Stimulated activated CD4-positive, alpha-beta T cell treated with anti-CD3 and anti-CD28 coated beads, Interleukin-12 subunit alpha, Interleukin-12 subunit beta, amount 100 ng/mL, for 4 hours (primary cell): ENCODE measurements at places on chromosomes 5 and 9.

DNA sequence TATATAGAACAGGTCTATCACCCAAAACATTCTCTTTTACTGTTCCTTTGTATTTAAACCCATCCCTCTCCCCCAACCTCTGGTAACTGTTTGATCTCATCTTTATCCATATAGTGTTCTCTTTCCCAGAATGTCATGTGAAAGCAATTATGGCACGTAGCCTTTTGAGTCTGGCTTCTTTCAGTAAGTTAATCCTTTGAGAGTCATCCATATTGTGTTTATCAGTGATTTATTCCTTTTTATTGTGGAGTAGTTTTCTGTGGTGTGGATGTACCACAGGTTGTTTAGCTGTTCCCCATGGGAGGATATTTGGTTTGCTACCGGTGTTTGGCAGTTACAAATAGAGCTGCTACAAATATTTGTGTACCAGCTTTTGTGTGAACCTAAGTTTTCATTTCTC is 38.0 kb downstream of the HMGXB3 start:
- no peak for DNase-seq

- no peak for DNase-seq
Observed at GRCh38 chr5:139641116-139642080, 6.8 kb upstream of the CXXC5 start.

GRCh38 chr5:72271702-72272101 is 48.3 kb downstream of the MRPS27 start:
- no peak for DNase-seq

- DNase-seq = no peak
Observed at GRCh38 chr9:12784461-12785259, 9.8 kb downstream of the LURAP1L start.

GRCh38 chr5:8102714-8103113 is 233.8 kb downstream of the MTRR start:
- DNase-seq = no peak
